ENCODE measurements at places on chromosomes 3 and 15. TPM values are rescaled to one million over a fixed set of nuclear protein-coding genes. Genes with fewer than 3 reads are reported as not detected.

The SYNPR gene
- not detected for total RNA-seq

The CFAP100 gene
- not detected for total RNA-seq

The PPM1L gene
- 2.3 TPM for total RNA-seq

The TTLL13 gene
- not detected for total RNA-seq

The DAPK2 gene
- 6.7 TPM for total RNA-seq

The SLC12A1 gene
- total RNA-seq: not detected

The PRR20G gene
- total RNA-seq: not detected

The LMAN1L gene
- total RNA-seq: not detected

The CD86 gene
- total RNA-seq: not detected

The LDHAL6B gene
- total RNA-seq: not detected

The PEAK1 gene
- total RNA-seq: 91.9 TPM

The CSNK1G1 gene
- 31.7 TPM for total RNA-seq

The REC114 gene
- not detected for total RNA-seq

The HIGD2B gene
- total RNA-seq: not detected

The MORC1 gene
- total RNA-seq: not detected

The SCAANT1 gene
- not detected for total RNA-seq

The LAMB2 gene
- 374 TPM for total RNA-seq

The KLF15 gene
- total RNA-seq: 3.0 TPM

The PGBD4 gene
- total RNA-seq: 1.1 TPM

The SUSD5 gene
- 15.3 TPM for total RNA-seq

The TMEM266 gene
- not detected for total RNA-seq

The CPEB1 gene
- total RNA-seq: not detected

The ITIH3 gene
- not detected for total RNA-seq

The KATNBL1 gene
- 57.9 TPM for total RNA-seq

The RASGRP1 gene
- total RNA-seq: 0.38 TPM

The PLCL2 gene
- 9.6 TPM for total RNA-seq

The UBE2E2 gene
- total RNA-seq: 45.4 TPM

The CCDC191 gene
- 4.9 TPM for total RNA-seq

The LXN gene
- 119 TPM for total RNA-seq

The COMMD2 gene
- total RNA-seq: 51.0 TPM

The LTK gene
- 0.21 TPM for total RNA-seq

The SCN5A gene
- total RNA-seq: 13.1 TPM

The MEX3B gene
- total RNA-seq: 18.2 TPM

The LARP6 gene
- total RNA-seq: 16.9 TPM

The GOLGA8F gene
- not detected for total RNA-seq
